ENCODE measurements at places on chromosomes 6 and 20. TPM values are rescaled to one million over a fixed set of nuclear protein-coding genes. Genes with fewer than 3 reads are reported as not detected.

GRCh38 chr20:30610029-30610693, 647.3 kb upstream of the DEFB115 start:
- no peak for DNase-seq

GRCh38 chr6:57108691-57109090, 18.7 kb downstream of the ZNF451 start:
- DNase-seq: no peak

GRCh38 chr6:835476-836160, 142.7 kb upstream of the EXOC2 start:
- no peak for DNase-seq

NT5E gene
- 56.5 TPM for total RNA-seq

ECHDC1 gene
- 40.1 TPM for total RNA-seq

ENPP5 gene
- 1.1 TPM for total RNA-seq

GRCh38 chr20:49747707-49748524, 34.2 kb upstream of the B4GALT5 start:
- no peak for DNase-seq

- no peak for DNase-seq
Measured at GRCh38 chr6:119463081-119463626, 113.6 kb upstream of the MAN1A1 start.

DNA sequence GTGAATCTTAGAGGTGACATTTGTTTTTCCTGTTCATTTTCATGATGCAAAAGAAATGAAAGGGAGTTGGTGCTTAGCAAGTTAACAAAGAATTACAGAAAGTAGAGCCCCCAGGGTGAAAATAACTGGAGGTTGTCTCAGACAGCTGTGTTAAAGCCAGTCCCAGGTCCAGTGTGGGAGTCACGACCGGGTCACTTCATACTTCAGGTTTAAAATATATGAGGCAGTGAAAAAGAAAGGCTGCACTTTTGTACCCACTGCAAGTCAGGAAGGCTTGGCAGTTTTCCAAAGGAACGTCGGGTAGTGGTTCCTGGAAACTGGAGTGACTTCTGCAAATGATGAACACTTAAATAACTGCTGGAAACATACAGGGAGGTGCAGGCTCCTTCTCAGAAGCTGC, 91.5 kb upstream of the THBS2 start:
- DNase-seq: no peak

DNA sequence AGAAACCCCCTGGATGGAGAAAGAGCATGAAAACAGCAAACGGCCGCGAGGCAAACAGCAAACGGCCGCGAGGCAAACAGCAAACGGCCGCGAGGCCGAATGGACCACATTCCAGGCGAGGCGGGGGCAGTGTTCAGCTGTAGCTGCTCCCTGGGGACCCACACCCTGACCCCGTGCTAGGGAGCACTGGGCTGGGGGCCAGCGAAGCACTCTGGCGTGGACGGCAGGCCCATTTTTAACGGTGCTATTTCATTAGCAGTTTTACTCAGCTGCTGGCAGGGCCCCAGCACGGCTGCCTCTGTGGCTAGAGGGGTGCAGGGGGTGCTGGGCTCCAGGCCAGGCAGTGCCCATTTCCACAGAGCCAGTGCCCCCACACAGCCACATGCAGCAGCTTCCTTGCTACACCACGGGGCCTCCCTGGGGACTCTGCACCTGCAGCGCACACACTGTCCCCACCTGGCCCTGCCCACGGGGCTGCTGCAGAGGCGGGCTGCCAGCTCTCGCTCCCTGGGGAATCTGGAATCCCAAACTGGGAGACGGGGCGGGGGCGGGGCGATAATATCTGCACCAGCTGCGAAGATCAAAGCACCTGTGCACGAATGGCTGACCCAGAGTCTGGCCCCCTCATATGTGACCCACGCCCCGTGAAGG, 35.6 kb upstream of the SLCO4A1 start:
- DNase-seq: no peak

- no peak for DNase-seq
Measured at GRCh38 chr20:49641683-49642656, 71.7 kb downstream of the B4GALT5 start.

KIAA0408 gene
- total RNA-seq: 0.75 TPM

GRCh38 chr20:59020938-59021551, 1.8 kb downstream of the TUBB1 start:
- DNase-seq: no peak
